ENCODE measurements at places on chromosomes 3 and 15. TPM values are rescaled to one million over a fixed set of nuclear protein-coding genes. Genes with fewer than 3 reads are reported as not detected.

The CPN2 gene
- polyA plus RNA-seq, result not detected

The CELSR3 gene
- 0.59 TPM for polyA plus RNA-seq

The TMEM40 gene
- not detected for polyA plus RNA-seq

The CACNA2D2 gene
- 39.3 TPM for polyA plus RNA-seq

The PRRT3 gene
- 5.1 TPM for polyA plus RNA-seq

The ABHD17C gene
- 16.1 TPM for polyA plus RNA-seq
